NCI-H2081 (cell line): ENCODE measurements at places on chromosomes 2 and 18.

DNA sequence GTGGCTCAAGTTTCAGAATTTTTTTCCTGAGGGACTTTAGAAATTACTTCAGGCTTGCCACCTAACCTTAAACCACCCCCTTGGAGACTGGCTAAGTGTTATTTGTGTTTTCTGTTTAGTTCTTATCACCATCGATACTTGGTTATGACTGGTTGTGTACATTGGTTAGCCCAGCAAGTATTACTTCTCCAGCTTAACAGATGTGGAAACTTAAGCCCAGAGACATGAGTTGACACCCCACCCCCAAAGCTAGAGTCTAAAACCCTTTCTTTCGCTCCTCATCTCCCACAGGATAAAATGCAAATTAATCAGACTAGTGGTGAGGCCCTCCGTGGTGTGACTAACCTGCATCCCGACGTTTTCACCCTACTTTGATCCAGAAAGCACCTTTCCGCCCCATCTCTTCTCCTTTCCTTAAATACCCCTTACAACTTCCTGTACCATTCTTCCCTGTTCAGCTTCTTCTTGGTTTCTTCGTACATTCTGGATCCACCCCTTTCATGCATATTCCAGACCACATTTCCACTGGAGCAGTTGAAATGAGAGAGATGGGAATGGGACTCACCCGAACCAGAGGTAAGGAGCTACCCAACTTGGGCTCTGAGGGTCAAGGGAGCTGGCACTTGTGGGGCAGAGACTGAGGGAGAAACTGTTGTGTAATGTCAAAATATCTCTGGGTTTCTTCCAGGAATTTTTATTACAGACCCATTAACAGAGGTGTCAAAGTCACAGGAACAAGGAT, 819 bp upstream of the MAP3K2 start:
- no peak for DNase-seq

DNA sequence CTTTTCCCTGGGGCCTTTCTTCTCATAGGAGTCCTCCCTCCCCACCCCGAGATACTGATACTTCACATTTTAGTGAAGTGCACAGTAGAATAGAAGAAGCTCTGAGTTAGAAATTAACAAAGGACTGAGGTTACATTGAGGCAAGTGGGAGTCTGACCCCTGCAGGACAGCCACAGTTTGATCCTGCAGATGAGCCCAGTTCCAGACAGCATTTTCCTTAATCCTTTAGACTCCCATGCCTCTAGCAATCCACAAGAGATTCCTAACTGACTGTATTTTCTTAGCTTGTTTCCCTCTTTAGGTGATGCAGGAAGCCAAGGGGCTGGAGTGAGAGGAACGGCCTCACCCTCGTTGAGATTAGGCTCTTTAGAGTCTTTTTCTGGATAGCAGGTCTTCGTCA, 204.0 kb downstream of the CYRIA start:
- no peak for DNase-seq

DNA sequence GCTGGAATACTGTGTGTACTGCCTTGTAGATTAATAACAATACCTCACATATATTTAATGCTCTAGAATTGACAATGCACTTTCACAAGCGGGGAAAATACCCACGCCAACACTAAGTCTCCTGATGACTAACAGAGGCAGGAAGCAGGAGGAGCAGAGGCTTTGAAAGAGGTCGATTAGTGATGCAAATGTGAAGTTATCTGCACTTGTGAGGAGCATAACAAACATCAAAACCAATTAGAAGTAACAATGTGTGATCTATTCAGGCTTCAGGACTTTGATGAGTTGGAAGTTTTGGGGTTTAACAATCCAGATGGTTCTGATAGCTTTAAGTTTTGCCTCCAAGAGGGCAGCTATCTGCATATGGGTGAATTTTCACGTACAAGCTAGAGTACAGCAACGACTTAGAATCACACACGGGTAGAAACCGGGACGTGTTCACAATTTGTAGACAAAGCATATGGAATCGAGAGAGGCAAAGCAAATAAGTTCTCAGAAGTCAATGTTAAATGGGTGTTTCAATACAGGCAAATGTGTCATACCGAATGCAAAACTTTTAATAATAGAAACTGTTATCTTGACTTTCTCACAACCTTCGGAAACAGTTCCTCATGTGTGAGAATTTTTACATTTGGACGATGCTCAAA, 114.5 kb downstream of the METTL8 start:
- DNase-seq = no peak

DNA sequence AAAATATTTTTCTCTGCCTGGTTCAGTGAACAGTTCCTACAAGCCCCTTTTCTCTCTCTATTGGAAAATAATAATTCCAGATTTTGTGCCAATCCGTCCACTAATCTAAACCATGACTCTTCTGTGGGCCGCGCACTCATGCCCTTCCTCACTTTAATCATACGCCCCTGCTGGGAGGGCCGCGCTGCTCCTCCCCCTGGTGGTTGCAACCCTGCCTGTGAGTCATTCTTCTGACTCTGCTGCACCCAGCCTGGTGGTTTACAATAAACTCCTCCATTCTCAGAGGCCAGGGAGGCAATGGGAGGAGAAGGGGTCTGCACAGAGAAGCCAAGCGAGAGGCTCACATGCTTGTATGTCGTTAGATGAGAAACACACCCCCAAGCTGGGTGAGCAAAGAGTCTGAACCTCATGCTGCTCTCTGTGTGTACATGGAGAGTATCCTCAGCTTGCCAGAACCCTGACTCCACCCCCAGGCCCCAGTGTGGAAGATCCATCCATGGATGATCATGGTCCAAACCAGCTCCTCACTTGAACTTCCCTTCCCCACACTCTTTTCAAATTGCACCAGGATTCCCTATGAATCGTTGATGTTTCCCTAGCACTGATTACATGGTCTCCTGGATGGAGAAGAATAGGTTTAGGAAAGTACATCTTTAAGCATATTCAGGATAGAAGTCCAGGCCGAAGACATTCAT, 228.9 kb downstream of the ANKRD30B start:
- DNase-seq = no peak

- no peak for DNase-seq
Observed at GRCh38 chr2:70569559-70569958, 15.9 kb upstream of the TGFA start.

- no peak for DNase-seq
Observed at GRCh38 chr18:22057908-22058527, 111.4 kb upstream of the GATA6 start.

DNA sequence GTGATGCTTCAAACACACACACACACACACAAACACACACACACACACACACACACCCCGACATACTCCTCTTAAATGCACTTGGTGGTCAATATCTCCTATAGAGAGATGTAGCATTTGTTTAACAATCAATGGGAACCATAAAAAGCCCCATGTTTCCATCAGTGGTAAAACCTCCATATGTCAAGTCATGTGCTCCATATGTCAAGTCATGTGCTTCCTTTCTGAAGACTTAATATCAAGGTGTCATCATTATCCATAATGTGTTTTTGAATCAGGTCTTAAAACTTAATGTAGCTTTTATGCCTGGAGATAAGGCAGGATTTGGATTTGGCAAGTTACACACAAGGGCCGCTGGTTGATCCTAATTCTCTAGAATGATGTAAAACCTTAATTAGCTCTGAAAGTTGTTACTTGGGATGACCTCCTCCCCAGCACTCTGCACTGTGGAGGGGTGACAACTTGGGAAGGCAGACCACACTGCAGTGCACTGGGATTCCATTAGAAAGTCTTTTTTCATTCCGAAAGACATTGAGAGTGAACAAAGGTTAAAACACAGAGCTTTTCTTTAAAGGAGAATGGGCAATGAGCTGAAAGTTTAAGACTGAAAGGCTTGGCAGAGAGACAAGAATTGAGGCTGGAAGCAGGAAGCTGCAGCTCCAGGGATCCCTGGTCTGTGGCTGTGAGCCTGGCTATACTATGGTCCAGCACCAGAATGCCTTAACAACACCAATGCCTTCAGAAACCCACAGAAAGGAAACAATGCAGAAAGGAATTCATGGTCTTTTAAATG, 26.4 kb downstream of the ALK start:
- DNase-seq = no peak
